ENCODE measurements at places on chromosomes 12 and 14.
A peak's percentile ranks its signal among the peaks of the same experiment; 100 is the strongest.

DNA sequence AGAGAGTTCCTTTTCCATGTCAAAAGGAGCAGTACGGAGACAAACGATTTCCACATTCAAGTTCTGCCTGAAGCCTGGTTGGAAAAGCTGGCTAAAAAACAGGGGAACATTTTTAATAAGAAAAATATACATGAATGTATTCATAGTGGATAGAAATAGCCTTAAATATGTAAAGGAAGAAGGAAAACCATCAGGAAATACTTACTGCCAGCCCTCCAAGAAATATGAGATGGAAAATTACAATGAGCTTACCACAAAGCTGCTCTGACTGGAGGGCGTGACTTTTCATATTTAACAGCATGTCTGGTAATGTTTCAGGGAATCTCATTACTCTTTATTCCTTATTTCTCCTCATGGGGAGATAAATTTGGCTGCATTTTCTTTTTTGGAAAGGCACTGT, 75.9 kb upstream of the ZDHHC17 start:
- DNase-seq, result no peak
- no peak overlapping the region for H3K4me3 ChIP-seq
- H3K4me1 ChIP-seq, result peaks cover 3% of the 10 kb centered on the region
- H3K27me3 ChIP-seq, result no peaks in the 10 kb centered on the region

DNA sequence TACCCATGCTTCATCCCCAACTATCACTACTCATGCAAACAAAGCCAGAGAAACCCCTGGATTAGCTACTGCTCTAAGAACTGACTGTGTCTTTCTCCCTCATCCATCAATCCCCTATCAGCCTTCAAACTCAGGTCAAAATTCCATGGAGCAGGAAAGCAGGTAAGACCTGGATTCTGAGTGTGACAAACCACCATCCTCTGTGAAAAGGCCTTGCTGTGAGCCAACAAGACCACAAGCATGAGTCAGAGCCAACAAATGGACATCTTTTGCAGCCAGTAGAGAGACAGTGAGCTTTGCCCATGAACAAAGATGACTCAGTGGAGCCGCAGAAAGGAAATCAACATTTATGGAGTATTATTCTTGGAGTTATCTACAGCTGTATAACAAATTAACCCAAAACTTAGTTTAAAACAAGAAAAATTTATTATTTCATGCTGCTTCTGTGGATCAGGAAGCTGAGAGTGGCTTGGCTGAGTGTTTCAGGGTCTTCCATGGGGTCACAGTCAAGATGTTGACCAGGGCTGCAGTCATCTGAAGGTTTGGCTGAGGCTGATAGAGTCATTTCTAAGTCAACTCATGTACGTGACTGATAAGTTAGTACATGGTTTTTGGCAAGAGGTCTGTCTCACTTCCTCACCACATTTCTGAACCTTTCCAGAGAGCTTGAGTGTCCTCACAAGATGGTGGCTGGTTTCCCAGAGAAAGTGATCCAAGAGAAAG, 61.1 kb downstream of the PITPNM2 start:
- no peak for DNase-seq
- H3K4me3 ChIP-seq, result no peak overlapping the region

DNA sequence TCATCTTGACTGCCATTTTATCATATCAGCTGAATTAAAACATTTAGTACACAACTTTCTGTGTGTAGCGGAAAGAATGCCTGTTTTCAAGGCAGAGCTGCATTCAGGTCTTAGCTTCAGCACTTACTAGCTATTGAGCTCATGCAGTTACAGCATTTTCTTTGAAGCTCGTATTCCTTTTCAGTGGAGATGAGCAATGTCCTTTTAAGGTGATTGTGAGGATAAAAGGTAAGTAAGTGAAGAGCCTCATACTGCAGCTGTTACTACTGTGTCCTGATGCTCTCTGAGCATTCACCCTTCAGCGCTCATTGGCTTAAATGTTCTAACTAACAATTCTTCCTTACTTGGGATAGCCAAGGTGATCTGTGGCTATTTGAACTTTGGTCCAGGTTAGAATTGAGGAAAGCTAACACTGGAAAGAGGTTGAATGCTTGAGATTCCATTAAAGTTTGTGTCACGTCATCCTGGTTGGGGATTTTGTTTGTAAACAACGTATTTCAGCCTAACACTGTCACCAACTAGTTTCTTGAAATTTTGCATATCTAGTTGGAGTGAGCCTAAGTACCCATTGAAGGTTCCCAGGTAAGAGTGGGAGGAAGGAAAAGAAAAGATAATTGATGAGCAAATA, 71.4 kb downstream of the PAPOLA start:
- no peaks in the 10 kb centered on the region for H3K36me3 ChIP-seq
- peaks cover 7% of the 10 kb centered on the region for H3K4me1 ChIP-seq
- no peak overlapping the region for H3K27ac ChIP-seq
- H3K4me3 ChIP-seq, result no peak overlapping the region

DNA sequence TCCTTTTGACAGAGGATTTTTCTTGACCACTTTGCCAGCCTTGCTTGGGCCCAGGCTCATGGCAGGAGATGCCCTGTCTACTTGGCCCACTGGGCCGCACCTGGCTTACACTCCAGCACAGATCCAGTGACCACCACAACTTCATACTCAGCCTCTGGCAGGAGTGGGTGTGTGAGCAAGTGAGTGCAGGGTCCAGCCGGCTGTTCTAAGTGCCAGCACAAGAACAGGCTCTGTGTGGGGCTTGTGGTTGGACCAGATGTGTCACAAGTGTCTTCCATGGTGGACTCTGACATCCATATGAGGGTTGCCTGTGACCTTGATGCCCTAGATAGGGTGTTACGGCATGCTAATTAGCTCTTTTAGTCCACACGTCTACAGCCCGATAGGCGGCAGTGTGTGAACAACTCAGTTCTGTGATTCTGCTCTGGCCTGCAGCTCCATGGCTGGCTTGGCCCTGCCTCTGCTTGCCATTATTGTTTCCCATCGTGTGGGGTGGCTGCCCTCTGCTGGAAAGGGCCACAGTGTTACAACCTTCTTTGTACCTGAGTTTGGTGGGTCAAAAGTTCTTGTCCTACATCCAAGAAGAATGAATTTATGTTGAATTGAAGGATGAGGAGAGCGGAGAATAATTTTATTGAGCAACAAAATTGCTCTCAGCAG, 1089.1 kb downstream of the SLC6A15 start:
- no peaks in the 10 kb centered on the region for H3K36me3 ChIP-seq
- H3K27me3 ChIP-seq, result no peaks in the 10 kb centered on the region
- H3K27ac ChIP-seq, result no peak overlapping the region

- peaks cover 19% of the 10 kb centered on the region for H3K4me1 ChIP-seq
- no peaks in the 10 kb centered on the region for H3K36me3 ChIP-seq
- H3K27me3 ChIP-seq, result no peaks in the 10 kb centered on the region
- peak overlapping the region; percentile 58 for H3K4me3 ChIP-seq
These were observed 253.1 kb downstream of the EFCAB11 start for GRCh38 chr14:89701211-89702043.

GRCh38 chr12:92156139-92156538, 10.5 kb upstream of the BTG1 start:
- no peak overlapping the region for H3K27ac ChIP-seq
- H3K36me3 ChIP-seq, result no peaks in the 10 kb centered on the region
- no peak for DNase-seq
- peaks cover 11% of the 10 kb centered on the region for H3K4me1 ChIP-seq
- no peaks in the 10 kb centered on the region for H3K27me3 ChIP-seq

DNA sequence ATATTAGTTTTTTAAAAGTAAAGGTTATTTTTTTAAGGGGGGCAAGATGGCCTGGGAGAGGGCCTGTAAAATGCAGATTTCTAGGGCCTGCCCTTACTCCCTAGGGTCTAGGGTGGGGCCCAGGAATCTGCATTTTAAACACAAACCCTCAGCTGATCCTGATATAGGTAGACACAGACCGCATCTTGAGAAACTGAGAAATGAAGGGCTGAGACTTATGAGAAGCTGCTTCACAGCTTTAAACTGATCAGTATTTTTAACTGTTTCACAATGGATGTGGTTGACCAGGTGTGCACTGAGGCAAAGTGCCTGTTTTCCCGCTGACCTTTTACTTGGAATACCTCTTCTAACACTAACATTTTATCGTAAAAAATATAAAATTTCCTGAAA, 84.0 kb downstream of the CCDC88C start:
- H3K4me1 ChIP-seq, result peaks cover 16% of the 10 kb centered on the region
- no peak for DNase-seq
- H3K27ac ChIP-seq, result no peak overlapping the region
- peaks cover 59% of the 10 kb centered on the region for H3K36me3 ChIP-seq
- no peak overlapping the region for H3K4me3 ChIP-seq

DNA sequence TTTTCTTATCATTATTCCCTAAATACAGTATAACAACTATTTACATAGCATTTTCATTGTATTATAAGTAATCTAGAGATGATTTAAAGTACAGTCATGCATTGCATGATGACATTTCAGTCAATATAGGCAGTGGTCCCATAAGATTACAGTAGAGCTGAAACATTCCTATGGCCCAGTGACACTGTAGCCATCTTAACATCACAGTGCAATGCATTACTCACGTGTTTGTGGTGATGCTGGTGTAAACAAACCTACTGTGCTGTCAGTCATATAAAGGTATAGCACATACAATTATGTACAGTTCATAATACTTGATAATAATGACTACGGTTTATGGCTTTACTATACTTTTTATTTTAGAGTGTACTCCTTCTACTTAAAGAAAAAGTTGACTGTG, 13.3 kb downstream of the LLPH start:
- H3K27me3 ChIP-seq, result no peaks in the 10 kb centered on the region
- DNase-seq, result no peak
- peaks cover 6% of the 10 kb centered on the region for H3K36me3 ChIP-seq
- H3K27ac ChIP-seq, result no peak overlapping the region

DNA sequence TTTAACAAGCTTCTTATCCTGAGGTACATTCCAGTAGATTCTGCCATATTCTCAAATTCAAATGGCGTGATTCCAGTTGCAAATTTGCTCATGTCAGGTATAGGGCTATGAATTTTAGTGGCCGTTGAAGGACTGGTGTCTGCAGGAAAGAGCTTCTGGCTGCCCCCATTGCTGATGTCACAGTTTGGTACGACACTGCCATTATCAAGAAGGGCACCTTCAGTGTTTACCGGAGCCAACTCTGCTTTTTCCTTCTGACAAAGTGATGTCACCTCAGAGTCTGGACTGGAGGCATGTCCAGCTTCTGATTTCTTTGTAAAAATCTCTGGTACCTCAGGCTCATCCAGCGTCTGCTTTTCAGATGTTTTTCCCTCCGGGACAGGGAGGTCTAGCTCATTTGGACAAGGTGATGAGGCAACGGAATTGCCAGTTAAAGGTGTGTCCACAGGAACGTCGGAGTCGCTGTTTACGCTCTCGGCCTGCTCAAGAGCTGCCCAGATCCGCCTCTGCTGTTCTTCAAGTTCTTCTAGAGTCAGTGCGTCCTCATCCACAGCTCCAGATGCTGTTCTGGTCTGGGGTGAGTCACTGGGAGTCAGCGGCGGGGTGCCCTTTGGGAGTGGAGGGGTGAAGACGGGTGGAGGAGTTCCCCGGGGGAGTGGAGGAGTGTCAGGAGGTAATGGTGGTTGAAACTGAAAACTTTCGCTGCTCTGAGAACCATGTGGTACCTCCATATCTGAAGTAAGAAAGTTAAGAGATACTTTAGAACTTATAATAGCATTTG, 27.0 kb downstream of the ZCCHC8 start:
- no peak for DNase-seq
- no peaks in the 10 kb centered on the region for H3K4me1 ChIP-seq
- no peaks in the 10 kb centered on the region for H3K27me3 ChIP-seq
- no peak overlapping the region for H3K27ac ChIP-seq
- H3K36me3 ChIP-seq, result peaks cover 51% of the 10 kb centered on the region
- no peak overlapping the region for H3K4me3 ChIP-seq

- H3K27ac ChIP-seq, result no peak overlapping the region
- H3K4me3 ChIP-seq, result no peak overlapping the region
- no peaks in the 10 kb centered on the region for H3K4me1 ChIP-seq
These were observed 1246.4 kb downstream of the SLC16A7 start for GRCh38 chr12:60842181-60842580.

- DNase-seq, result no peak
- no peak overlapping the region for H3K4me3 ChIP-seq
- no peak overlapping the region for H3K27ac ChIP-seq
- no peaks in the 10 kb centered on the region for H3K4me1 ChIP-seq
These were observed 123.2 kb upstream of the SEL1L start for GRCh38 chr14:81656811-81657210.

DNA sequence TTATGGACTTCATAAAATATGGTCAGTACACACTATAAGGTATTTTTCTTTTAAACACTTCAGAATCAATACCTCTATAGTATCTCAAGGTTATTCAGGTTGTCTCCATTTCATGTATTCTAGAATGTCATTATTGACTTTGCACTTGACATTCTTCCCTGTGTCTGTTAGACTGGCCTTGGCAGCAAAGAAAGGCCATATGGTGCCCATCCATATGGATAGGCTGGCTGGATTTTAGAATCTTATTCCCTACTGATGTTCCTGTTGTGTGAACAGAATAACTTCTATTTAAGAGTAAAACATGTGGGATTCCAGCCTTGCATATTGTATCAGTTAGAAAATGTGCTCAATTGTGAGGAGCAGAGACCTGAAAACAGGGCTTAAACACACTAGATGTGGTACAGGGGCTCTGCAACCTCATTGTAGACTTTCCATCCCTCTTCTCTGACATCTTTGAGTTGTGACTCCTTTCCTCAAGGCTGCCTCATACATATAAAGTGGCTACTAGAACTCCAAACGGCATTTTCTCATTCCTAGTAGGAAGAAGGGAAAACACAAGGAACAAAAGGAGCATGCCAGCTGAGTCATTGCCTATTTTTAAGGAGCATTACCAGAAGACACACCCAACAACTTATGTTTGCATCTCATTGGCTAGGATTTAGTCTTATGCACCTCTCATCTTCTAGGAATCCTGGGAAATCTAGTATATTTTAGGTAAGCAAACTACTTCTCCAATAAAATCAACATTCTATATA, 221.2 kb upstream of the TMPO start:
- no peak overlapping the region for H3K27ac ChIP-seq
- no peaks in the 10 kb centered on the region for H3K4me1 ChIP-seq
- no peaks in the 10 kb centered on the region for H3K36me3 ChIP-seq
- no peak for DNase-seq

DNA sequence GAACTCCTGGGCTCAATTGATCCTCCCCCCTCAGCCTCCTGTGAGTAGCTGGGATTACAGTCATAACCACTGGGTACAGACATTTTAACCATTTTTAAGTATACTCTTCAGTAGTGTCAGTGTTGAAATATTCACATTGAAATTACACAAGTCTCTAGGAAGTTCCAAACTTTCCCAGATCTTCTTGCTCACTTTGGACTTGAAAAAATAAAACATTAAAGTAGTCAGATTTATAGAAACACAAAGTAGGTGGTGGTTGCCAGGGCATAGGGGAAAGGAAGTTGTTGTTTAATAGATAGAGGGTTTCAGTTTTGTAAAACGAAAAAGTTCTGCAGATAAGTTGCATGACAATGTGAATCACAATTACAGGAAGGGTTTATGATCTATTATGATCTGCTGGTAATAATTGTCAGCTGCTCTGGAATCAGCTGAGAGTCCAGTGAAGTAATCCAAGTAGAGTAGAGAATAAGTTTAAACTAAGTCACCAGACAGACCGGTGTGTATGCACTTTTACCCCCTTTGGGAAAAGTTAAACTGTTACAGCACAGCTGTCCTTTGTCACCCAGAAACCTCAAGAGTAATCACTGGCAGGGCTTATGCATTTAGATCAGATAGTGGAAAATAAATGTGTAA, 27.4 kb downstream of the PCNX1 start:
- no peak overlapping the region for H3K4me3 ChIP-seq
- H3K27ac ChIP-seq, result peak overlapping the region; percentile 10
- DNase-seq, result no peak
- peaks cover 2% of the 10 kb centered on the region for H3K4me1 ChIP-seq
- H3K36me3 ChIP-seq, result no peaks in the 10 kb centered on the region

Measured in thymus (tissue), 14 donors.